ENCODE measurements at places on chromosomes 1 and 21.

DNA sequence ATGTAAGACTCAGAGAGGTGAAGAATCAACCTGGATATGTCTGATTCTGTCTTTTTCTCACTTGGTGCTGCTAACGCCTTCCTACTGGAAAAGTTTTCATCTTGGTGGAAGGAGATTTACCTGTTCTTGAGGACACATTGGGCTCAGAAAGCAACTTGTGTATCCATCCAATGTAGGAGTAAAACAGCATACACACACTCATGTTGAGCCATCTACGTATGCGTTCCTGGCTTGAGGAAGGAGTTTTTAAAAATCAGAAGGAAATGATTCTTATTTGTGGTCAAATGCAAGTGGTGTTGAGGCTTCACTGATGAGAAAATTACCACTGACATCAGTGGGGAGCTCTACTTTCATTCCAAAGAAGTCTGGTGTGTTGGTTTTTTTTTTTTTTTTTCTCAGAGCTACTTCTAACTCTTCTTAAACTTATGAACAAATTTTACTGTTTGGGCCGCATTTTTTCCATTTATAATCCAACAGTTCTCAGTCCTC lies 25.6 kb downstream of the XCL2 start:
- no peak for DNase-seq

DNA sequence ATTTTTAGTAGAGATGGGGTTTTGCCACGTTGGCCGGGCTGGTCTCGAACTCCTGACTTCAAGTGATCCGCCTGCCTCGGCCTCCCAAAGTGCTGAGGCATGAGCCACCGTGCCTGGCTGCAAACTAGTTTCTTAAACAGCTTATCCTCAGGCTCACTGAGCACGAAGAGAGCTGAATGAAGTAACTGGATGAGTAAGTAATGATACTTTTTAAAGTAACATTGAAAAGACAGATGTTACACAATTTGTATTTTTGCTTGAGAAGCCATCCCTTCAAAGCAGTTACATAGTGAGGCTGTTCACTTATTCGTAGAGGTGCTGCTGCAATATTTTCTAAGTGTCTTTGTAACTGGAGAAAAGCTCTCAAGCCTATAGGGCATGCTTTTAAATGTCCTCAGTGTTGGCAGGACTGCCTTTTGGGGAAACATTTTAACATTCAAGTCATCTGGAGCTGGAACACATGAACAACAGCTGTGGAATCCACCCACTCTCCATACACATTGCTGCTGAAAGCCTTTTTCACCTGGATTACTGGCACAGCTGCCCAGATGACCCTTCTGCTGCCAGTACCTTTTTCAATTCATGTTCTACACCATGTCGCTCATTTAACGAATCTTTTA lies 2.7 kb upstream of the YBX1 start:
- no peak for DNase-seq

DNA sequence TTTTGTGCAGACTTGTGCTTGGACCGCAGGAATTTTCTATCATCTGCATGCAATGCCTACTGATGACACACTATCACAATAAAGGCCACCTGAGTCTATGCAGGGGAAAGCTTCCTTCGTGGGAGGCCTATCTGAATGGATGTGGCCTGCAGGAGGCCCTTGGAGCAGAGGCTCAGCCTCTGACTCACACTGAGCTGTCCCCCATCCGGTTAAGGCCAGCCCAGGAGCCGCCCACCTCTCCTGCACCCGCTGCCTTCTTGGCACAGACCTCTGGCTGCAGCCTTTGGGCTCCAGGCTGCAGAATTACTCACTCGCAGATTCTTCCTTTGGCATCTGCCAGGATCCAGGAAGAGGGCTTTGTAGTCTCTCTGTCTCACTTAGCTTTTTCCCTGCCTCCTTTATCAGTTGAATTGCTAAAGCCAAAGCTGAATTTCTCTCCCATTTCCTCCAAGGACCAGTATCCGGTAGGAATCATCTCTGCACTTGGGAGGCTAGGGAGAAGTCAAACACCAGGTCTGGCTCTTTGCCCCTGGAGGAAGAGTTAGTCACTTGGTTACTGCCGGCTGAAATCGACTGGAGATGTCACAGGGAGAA lies 65.1 kb upstream of the JUN start:
- DNase-seq, result no peak

- no peak for DNase-seq
Measured at GRCh38 chr1:21278208-21278859, 11.9 kb downstream of the ECE1 start.

GRCh38 chr1:87759421-87760087 lies 430.9 kb downstream of the LMO4 start:
- no peak for DNase-seq

GRCh38 chr1:204979891-204980649 lies 62.9 kb upstream of the CNTN2 start:
- no peak for DNase-seq

- DNase-seq, result peak; percentile 80
Measured at GRCh38 chr1:156480411-156481192, 20.0 kb downstream of the MEF2D start.

DNA sequence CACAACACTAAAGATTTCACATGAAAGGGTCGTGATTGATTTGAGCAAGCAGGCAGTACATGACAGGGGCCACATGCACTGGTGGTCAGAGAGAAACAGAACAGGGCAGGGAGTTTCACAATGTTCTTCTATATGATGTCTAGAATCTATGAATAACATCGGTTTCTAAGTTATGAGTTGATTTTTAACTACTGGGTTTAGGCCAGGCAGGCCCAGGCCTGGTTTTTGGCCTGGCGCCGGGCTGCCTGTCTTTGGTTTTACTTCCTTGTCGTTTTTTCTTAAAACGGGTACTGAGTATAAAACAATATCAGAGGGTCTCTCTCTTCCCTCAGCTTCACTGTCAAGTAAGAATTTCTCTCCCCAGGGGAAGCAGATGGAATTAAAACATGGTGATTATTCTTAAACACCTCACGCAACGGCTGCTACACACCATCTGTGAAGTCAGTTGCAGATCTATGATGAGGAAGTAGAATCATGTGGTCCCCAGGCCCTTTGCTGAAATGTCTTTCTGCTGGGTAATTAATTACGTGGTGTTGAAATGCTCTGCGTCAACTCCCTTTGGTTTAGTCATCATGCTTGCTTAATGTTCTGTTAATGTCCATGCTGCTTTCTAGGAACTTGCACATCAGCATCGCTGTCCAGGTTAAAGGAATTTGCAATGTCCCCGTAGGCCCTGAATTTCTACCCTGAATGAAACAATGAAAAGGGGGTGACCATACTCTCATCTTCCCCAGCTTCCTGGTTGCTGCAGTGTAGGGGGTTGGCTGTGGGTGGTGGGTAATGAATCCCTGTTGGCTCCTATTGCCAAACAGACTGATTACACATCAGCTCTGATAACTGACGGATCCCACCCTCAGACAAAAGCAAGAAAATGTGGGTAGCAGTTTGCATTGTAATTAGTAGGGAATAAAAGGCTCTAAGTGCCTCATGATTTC lies 70.3 kb downstream of the SERINC2 start:
- DNase-seq, result no peak

Data from effector memory CD8-positive, alpha-beta T cell (primary cell).